Suprapubic skin (tissue), 4 donors: ENCODE measurements at places on chromosomes 11 and 22.

DNA sequence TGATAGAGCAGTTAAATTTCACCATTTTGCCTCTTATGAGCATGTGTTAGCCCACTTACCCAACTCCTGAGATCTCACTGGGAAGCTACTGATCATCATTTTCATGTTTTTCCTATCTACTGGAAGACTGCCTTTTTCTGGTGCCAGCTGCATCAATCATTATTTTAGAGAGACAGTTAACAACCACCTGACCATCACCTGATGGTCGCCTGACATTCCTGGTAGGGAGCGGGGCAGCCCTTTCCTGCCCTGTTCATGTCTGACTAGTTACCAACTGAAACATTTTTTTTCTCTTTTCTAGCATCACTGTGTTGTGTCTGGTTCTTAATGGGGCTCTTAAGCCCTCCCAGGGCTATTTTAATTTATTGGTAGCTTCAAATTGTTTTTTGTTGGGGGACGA is 20.2 kb upstream of the PATL1 start:
- no peak for DNase-seq

DNA sequence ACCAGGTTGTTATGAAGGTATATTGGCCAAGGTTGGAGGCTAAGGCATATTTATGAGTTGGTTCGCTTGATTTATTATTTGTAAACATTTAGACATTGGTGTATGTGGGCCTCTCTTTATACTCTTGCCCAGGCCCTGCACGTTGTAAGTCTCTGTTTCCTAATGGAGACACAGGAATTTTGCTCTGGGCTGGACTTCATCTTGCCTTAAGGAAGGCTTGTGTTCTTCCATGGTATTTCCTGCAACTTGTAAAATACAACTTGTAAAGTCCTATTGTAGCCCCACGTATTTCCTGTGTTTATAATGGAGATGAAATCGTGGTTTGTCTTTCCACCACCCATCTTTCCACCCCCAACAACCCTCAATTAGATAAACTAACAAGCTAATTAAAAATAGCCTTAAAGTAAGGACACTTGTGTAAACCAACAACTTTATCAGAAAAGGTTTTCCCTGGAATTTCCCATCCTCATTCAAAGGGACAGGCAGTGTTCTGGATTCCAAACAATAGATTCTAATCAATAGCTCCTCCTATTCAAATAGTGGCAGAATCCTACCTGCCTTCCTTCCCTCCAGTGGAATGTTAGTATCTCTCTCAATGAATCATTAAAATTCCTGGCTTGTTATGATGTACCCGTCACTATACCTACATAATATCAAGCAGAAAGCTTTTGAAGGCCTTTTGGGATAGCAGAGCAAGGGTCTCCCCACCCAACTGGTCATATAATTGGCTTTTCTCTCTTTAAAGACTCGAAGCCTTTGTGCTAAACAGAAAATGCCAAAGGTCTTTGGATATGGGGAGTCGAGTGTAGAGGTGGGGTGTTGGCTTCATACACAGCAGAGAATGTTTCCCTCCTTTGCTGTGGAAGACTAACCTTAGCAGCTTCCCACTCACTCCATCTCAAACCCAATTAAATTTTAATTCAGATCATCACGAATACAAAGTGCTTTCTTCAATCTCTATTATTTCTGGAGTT is 77.1 kb downstream of the UBASH3B start:
- no peak for DNase-seq

DNA sequence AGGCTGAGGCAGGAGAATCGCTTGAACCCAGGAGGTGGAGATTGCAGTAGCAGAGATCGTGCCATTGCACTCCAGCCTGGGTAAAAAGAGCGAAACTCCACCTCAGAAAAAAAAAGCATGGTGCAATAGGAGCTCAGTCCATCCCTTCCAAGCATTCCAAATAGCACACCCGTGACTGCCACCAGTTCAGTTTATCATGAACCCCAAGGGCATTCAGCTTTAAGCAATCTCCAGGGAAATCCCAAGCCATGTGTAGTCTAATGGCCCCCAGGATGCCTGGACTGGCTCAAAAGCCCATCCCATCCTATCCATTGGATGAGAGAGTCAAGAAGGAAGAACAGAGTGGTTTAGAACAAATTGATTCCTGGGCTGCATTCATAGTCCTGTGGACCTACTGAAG is 16.2 kb downstream of the MICAL3 start:
- no peak for DNase-seq

DNA sequence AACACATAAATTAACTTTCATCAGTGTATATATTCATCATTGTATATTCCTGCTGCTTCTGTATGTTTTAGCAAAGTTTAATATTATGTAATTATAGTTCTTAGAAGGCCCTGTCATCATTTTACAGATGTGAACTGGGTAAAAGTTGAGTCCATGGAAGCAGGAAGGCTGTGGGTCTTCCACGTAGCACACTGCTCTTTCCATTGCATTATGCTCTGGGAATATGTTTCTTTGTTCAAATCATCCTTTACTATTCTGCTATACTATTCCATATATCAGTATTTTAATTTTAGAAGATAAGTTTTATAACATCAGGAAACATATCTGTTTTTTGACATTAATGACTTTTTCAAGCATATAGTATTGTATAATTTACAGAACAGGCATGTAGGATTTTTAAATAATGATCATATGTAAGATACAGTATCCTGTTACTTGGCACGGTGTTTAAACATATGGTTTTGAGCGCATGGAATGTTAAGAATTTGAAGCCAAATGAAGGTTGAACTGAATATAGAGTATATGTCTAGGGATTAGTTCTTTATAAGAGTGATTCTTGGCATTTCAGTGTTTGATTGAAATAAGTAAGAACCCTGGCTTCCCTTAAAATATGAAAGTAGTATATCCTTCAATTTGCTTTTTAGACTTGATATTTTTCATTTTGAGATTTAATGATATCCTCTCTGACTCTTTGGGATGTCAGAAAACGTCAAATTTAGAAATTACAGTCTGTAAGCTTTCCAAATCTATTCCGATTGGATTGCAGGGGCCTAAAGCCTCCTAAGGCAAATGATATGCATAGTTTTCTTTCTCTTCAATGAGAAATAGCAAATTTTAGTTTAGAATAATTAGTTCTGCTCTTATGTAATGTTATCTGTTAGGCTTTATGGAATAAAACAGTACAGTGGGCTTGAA is 8.6 kb downstream of the CCDC81 start:
- no peak for DNase-seq

- no peak for DNase-seq
Measured at GRCh38 chr11:11697796-11698195, 76.0 kb upstream of the GALNT18 start.
